ENCODE measurements at places on chromosomes 2 and 18. TPM values are rescaled to one million over a fixed set of nuclear protein-coding genes. Genes with fewer than 3 reads are reported as not detected.

GRCh38 chr2:177599139-177599688 lies 206.6 kb downstream of the AGPS start:
- H3K27ac ChIP-seq: peak overlapping the region; percentile 46
- no peaks in the 10 kb centered on the region for H3K27me3 ChIP-seq
- H3K4me3 ChIP-seq: no peak overlapping the region
- H3K36me3 ChIP-seq: no peaks in the 10 kb centered on the region
- DNase-seq: no peak
- H3K4me1 ChIP-seq: no peaks in the 10 kb centered on the region

DNA sequence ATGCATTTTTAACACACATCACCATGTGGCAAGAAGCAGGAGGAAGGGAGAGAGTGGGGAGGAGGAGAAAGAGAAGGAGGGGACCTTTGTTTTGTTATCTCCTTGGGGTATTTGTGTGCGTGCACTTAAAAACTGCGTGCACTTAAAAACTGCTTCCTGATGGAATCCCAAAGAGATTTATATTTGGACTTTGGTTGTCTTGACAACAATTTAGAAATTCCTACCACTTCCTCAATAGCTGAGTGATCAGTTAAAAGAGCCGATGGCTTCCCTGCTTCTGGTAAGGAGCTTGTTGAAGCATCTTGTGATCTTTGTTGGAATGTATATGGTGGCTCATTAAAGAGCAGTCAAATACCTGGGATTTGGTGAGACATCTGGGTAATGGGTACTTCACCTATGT lies 4.5 kb downstream of the RAB31 start:
- H3K27me3 ChIP-seq: no peaks in the 10 kb centered on the region
- no peak for DNase-seq
- H3K36me3 ChIP-seq: no peaks in the 10 kb centered on the region
- H3K4me1 ChIP-seq: no peaks in the 10 kb centered on the region
- no peak overlapping the region for H3K4me3 ChIP-seq
- no peak overlapping the region for H3K27ac ChIP-seq

- no peaks in the 10 kb centered on the region for H3K4me1 ChIP-seq
- peaks cover 24% of the 10 kb centered on the region for H3K36me3 ChIP-seq
- no peak for DNase-seq
- H3K4me3 ChIP-seq: no peak overlapping the region
- no peaks in the 10 kb centered on the region for H3K27me3 ChIP-seq
Observed at GRCh38 chr18:79754022-79754761, 43.5 kb upstream of the KCNG2 start.

The CASP10 gene
- 4.9 TPM for total RNA-seq

The ANKRD29 gene
- total RNA-seq: 0.42 TPM

The CDK15 gene
- total RNA-seq: not detected

The EFEMP1 gene
- total RNA-seq: 8.9 TPM

DNA sequence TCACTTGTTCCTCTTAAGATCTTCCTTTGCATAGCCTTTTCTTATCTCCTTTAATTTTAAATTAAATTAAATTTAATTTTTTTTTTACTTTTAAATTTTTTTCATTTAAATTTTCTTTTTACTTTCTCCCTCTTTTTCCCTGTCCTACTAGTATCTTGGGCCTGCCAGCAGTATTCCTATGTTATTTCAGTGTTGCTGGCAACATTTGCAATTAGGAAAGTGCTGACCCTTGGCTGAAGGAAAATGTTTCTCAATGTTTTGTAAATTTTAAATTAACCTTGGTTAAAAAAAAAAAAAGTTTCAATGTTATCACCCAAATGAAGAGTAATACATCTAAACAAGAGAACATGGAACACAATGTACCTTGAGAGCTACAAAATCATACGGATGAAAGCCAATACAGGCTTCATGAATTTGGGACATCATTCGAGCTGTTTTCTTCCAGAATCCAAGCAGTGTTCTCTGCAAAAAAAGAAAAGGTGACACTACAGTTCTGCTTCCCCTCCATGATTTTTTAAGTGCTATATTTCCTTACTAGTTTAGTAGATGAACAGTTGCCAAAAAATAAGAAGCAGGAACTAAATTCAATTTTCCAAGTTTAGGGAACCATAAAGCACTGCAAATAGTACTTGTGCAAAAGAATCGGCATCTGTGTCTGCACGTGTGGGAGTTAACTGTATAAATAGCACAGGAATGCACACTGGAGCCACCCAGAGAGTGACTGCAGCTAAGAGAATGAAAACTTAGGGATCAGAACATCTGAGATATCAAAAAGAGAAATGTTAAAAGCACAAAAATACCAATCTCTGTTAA lies 55.8 kb downstream of the ICA1L start:
- H3K4me3 ChIP-seq: no peak overlapping the region
- no peaks in the 10 kb centered on the region for H3K36me3 ChIP-seq
- no peak overlapping the region for H3K27ac ChIP-seq
- no peak for DNase-seq
- H3K4me1 ChIP-seq: no peaks in the 10 kb centered on the region

GRCh38 chr2:105272176-105272575 lies 30.6 kb downstream of the GPR45 start:
- H3K27me3 ChIP-seq: no peaks in the 10 kb centered on the region
- H3K36me3 ChIP-seq: peaks cover 66% of the 10 kb centered on the region
- no peaks in the 10 kb centered on the region for H3K4me1 ChIP-seq
- H3K27ac ChIP-seq: no peak overlapping the region

The MAP2 gene
- total RNA-seq: 13.6 TPM

GRCh38 chr2:37746883-37747282 lies 75.4 kb upstream of the CDC42EP3 start:
- no peak for DNase-seq
- no peaks in the 10 kb centered on the region for H3K36me3 ChIP-seq
- no peak overlapping the region for H3K27ac ChIP-seq
- no peaks in the 10 kb centered on the region for H3K4me1 ChIP-seq
- no peak overlapping the region for H3K4me3 ChIP-seq
- H3K27me3 ChIP-seq: no peaks in the 10 kb centered on the region

All from pancreas (tissue), 10 donors.